AG09319 (cell line): ENCODE measurements at places on chromosomes 4 and X.

DNA sequence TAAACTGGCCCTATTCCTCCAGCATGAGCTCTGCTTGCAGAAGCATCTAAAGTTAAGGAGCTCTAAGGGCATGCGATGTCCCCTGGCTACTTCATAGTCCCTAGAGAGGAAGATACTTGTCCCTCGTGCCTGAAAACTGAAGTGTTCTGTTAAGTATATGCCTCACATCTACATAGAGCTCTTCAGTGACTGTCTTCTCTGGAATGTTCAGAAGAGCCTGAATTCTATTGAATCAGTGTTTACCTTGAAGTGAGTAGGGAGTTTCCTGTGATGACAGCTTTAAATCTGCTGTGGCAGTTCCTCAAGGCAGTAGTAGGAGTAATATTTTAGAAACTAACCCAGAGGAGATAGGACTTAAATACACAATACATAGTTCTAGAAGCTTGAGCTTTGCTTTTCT, 111.2 kb downstream of the ZNF518B start:
- DNase-seq, result no peak

GRCh38 chr4:15233626-15234025, 194.2 kb upstream of the C1QTNF7 start:
- DNase-seq, result no peak

DNA sequence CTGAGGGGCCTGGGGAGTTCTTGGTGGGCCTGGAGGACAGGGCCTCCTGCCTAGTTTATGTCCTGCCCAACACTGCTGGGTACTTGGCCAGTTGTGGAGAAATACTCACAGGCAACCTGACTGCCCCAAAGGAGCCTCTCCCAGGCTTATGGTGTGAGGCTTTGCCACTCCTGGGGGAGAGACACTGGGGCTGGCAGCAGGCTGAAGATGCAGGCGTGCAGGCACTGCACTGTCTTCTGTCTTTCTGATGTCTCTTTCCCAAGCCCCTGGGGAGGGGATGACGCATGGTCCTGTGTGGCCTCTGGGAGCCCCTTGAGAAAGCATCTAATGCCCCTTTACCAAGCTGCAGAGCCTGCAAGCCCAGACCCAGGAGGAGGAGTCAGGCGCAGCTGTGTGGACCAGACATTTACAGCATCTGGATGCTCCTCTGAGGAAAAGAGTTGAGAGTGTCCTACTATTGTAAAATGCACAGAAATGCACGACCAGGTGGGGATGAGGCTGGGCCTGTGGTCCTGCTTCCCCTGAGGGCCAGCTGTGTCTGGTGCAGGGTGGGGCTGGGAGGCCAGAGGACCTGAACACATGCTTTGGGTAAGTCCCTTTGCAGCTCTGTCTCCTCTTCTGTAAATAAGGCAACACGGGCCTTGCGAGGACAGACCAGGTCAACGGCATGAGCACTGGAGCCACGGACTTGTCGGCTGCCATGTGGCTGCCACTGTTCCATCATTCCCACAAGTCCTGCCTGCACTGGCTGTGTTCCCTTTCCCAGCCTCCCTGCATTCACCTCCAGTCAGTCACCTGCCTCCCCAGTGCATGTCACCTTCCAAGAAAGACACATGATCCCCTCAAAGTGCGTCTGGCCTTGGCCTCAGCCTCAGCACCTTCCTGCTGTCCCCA, 8.4 kb downstream of the TMEM271 start:
- no peak for DNase-seq

DNA sequence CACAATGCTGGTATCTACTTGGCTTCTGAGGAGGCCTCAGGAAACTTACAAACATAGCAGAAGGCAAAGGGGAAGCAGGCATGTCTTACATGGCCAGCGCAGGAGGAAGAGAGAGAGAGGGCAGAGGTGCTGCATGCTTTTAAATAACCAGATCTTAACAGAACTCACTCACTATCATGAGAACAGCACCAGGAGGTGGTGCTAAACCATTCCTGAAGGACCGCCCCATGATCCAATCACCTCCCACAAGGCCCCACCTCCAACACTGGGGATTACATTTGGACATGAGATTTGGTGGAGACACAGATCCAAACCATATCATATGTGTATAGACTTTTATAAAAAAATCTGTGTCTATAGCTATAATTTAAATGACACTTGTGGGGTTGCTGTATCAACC, 48.6 kb upstream of the ERVMER34-1 start:
- DNase-seq, result no peak

GRCh38 chrX:140064993-140065392, 99.7 kb upstream of the CXorf66 start:
- DNase-seq, result no peak

DNA sequence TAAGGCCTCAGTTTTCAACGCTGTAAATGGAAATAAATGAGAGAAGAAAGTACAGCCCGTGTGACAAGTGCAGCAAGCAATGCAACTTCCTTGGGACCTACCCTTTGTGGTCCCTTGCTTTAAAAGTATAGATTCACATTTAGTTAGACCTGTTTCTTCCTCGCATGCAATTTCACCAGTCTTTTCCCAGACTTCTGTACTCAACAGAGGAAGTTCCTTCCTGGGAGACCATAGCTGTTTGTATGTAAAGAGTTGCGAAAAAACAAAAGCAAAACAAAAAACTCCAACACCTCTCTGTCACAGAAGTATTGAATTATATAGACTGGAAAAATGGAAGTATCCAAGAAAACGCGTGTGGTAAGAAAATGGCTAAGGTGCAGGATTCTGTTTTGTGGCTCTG, 1.1 kb upstream of the IRF2 start:
- no peak for DNase-seq

- peak; percentile 76 for DNase-seq
Measured at GRCh38 chr4:106583567-106583966, 215.0 kb upstream of the GIMD1 start.

DNA sequence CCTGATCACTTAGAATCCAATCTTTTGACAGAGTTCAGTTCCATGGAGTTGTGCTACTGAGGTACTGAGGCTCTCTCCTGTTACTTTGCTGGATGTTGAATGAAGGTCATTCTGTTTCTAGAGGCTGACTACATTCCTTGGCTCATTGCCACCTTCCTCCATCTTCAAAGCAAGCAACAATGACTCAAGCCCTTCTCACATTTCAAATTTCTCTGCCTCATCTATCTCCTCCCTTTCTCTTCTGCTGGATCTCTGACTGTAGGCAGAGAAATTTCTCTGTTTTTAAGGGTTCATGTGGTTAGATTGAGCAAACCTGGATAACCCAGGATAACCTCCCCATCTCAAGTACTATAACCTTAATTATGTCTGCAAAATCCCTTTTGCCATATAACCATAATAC, 775.4 kb downstream of the STPG2 start:
- no peak for DNase-seq

DNA sequence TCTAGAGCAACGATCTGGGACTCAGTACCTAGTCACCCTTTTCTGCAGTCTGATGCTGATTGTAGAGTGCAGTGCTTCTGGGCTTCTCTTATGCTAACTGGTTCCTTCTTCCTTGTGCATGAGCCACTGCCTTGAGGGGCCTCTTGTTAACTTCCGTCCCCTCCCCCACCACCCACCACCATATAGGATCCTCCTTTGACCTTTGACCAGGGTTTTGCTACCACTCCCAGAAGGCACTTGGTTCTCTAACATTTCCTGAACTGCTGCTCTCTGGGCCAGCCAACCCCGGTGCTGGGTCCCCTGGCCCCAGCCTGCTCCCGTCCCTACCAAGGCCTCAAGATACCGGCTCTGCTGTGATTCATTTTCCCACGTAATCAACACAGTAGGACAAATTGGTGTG, 104.6 kb upstream of the KLF3 start:
- no peak for DNase-seq

- no peak for DNase-seq
Measured at GRCh38 chr4:17701882-17702281, 79.5 kb downstream of the FAM184B start.

DNA sequence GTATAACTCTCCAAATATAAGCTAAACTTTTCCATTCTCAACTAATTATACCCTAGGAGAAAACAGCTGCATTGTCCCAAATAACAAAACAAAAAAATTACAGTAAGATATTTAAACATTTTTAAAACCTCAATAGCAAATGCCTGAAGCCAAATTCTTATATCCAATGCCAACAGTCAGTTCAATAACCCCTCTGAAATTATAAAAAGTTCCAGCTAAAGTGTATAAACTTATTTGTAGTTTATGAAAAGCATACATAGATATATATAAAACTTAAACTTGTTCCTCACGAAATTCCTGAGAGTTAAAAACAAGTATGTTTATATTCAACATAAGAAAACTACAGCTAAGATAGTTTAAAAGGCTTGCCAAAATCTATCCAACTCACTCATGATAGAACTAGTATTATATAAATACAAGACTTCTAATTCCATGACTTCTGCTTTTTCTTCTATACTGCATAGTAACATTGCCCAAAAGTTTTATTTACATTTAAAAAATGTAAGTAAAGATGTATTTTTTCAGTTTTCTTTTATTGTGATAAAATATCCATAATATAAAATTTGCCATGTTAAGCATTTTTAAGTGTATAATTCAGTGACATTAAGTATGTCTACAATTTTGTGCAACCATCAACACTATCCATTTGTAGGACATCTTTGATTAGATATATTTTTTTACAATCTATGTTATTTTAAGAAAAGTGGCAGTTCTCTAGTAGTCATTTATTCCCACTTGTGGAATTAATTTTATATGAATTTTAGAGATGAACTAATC, 72.8 kb downstream of the PPA2 start:
- DNase-seq, result no peak

DNA sequence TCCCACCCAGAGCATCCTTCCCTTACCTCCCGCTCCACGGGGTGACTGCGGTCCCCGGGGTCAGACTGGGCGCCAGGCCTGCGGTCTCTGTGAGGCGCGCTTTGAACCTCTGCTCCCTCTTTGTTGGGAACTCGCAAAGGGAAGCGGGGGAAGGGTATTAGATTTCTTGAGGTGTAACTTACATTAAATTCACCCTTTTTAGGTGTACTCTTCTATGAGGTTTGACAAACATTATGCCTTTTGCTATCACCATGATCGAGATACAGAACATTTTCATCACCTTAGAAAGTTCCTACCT, 569 bp downstream of the DCK start:
- DNase-seq, result no peak

GRCh38 chrX:29992083-29992482, 223.3 kb upstream of the MAGEB2 start:
- no peak for DNase-seq

GRCh38 chr4:45679411-45679810, 444.4 kb downstream of the GABRG1 start:
- no peak for DNase-seq

DNA sequence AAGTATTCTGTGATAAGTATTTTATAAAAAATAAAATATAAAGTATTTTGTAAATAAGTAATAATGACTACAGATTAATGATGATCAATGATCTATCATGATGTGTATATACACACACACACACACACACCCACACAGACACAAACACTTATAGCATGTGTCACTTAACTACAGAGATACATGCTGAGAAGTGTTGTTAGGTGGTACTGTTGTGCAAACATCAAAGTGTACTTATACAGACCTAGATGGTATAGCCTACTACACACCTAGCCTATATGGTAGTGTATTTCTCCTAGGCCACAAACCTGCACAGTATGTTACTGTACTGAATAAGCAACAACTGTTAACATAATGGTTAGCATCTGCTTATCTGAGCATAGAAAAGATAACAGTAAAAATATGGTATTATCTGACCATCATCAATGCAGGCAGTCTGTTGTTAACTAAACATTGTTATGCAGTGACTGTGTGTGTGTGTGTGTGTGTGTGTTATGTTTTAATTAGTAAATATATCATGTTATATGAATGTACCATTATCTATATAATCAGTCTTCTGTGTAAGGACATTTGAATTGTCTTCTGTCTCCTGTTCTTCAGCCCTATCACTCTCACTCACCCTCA, 138.2 kb downstream of the CAMK2D start:
- no peak for DNase-seq

- DNase-seq, result no peak
Measured at GRCh38 chrX:2841537-2841936, 12.8 kb downstream of the GYG2 start.
